ENCODE measurements at places on chromosomes 11 and 22.

DNA sequence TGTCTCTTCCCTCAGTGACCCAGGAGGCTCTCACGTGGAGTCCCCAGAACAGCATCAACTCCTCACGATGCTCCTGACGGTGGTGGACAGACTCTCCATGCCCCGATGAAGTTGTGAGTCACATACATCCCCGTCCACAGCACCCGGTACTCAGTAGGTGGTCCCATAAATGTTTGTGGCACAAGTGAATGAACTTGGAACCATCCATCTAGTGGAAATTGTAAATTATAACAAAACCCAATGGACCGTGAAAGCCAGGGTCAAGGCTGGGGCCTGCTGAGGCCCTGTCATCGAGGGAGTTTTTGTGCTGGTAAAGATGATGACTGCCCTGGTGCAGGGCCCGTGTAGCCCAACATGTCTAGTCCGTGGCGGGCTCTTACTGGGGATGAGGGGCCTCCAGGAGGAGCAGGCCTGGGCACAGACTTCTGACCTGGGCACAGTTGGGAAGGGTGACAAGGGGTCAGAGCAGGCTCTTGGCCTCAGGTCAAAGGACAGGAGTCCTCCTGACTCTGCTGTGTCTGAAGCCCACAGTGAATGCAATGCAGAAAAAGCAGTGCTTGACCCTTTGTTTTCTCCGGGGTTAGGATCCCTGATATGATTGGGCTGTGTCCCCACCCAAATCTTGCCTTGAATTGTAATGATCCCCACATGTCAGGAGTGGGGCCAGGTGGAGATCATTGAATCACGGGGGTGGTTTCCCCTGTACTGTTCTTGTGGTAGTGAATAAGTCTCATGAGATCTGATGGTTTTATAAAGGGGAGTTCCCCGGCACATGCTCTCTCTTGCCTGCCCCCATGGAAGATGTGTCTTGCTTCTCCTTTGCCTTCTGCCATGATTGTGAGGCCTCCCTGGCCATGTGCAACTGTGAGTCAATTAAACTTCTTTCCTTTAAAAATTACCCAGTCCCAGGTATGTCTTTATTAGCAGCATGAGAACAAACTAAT lies 20.0 kb upstream of the SMIM38 start:
- no peak for DNase-seq

- no peak for DNase-seq
These were observed 1.4 kb upstream of the VEGFB start for GRCh38 chr11:64232967-64233315.

- no peak for DNase-seq
These were observed 23.8 kb upstream of the C11orf96 start for GRCh38 chr11:43918662-43919061.

DNA sequence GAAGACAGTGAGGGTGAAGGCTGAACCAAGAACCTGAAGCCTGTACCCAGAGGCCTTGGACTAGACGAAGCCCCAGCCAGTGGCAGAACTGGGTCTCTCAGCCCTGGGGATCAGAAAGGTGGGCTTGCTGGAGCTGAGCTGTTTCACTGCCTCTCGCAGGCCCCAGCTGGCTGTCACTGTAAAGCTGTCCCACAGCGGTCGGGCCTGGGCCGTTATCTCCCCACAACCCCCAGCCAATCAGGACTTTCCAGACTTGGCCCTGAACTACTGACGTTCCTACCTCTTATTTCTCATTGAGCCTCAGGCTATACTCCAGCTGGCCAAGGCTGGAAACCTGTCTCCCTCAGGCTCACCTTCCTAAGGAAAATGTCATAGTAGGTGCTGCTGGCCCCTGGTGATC lies 4.1 kb downstream of the PPP1CA start:
- no peak for DNase-seq

- DNase-seq, result no peak
These were observed 51.1 kb downstream of the WNT7B start for GRCh38 chr22:45925811-45926351.

DNA sequence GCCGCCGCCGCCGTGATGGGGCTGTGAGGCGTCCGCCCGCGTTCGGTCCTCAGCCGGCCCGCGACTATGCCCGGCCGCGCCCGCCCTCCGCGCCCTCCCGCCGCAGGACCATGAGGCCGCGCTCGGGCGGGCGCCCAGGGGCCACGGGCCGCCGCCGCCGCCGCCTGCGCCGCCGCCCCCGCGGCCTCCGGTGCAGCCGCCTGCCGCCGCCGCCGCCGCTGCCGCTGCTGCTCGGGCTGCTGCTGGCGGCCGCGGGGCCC lies 215 bp downstream of the ZNRF3 start:
- DNase-seq, result no peak

GRCh38 chr11:1064167-1064566 lies 10.5 kb upstream of the MUC2 start:
- DNase-seq, result no peak

Measured in activated T-cell treated with anti-CD3 and anti-CD28 coated beads for 48 hours (primary cell).